ENCODE measurements at places on chromosomes 5 and 9.

- H3K4me1 ChIP-seq: no peaks in the 10 kb centered on the region
- H3K27ac ChIP-seq: no peak overlapping the region
- H3K4me3 ChIP-seq: no peak overlapping the region
- DNase-seq: no peak
- H3K27me3 ChIP-seq: peaks cover 6% of the 10 kb centered on the region
Observed at GRCh38 chr5:54445691-54446378, 9.7 kb upstream of the HSPB3 start.

- no peaks in the 10 kb centered on the region for H3K27me3 ChIP-seq
- H3K4me3 ChIP-seq: no peak overlapping the region
- no peak overlapping the region for H3K27ac ChIP-seq
- H3K4me1 ChIP-seq: no peaks in the 10 kb centered on the region
- no peak for DNase-seq
- no peaks in the 10 kb centered on the region for H3K36me3 ChIP-seq
Observed at GRCh38 chr9:32954642-32955041, 46.8 kb downstream of the APTX start.

- no peaks in the 10 kb centered on the region for H3K36me3 ChIP-seq
- no peak overlapping the region for H3K4me3 ChIP-seq
- no peaks in the 10 kb centered on the region for H3K4me1 ChIP-seq
- H3K27me3 ChIP-seq: peaks cover 66% of the 10 kb centered on the region
Observed at GRCh38 chr5:176157656-176158055, 80.6 kb upstream of the SIMC1 start.

GRCh38 chr9:36956908-36957307 is 77.2 kb downstream of the PAX5 start:
- peaks cover 73% of the 10 kb centered on the region for H3K27me3 ChIP-seq
- no peak overlapping the region for H3K27ac ChIP-seq
- no peak overlapping the region for H3K4me3 ChIP-seq
- no peaks in the 10 kb centered on the region for H3K4me1 ChIP-seq

DNA sequence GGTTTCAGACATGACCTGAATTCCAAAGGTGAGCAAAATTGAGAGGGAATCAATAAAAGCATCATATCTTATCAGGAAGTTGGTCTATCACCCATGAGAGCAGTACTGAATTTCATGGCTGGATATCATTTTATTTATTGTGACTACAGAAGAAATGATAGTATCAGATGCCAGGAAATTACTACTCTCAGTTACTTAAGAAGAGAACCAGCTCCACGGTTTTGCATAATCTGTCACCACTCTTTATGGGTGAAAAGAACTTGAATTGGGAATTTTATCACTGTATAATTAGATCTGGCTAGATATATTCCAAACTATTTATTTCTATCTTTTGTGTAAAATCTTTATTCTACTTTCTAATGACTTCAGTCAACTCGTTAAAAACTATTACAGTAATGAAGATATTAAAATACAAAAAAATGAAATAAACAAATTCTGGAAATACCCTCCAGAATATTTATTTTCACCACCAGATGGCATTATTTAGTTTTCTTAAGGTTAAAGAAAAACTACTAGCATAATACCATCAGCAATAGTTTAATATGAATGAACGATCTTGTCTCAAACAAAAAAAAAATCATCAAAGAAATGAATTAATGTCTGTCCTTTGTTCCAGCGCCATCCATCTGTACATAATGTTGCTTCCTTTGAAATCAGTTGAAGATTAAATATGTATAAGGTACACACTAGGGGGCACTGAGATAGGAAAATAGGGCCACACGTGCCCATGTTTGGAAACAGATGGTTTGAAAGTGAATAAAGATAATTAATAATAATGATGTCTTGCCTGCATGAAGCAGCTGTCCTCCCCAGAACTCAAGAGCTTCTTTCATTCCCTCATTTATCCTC is 84.7 kb upstream of the SLCO6A1 start:
- no peaks in the 10 kb centered on the region for H3K36me3 ChIP-seq
- DNase-seq: no peak
- H3K27me3 ChIP-seq: peaks cover 12% of the 10 kb centered on the region
- H3K4me1 ChIP-seq: no peaks in the 10 kb centered on the region

GRCh38 chr9:108913391-108913790 is 20.5 kb downstream of the ELP1 start:
- peaks cover 16% of the 10 kb centered on the region for H3K4me1 ChIP-seq
- DNase-seq: no peak
- H3K27ac ChIP-seq: peak overlapping the region; percentile 75
- peaks cover 72% of the 10 kb centered on the region for H3K36me3 ChIP-seq
- no peaks in the 10 kb centered on the region for H3K27me3 ChIP-seq

- no peak overlapping the region for H3K4me3 ChIP-seq
- DNase-seq: no peak
- H3K36me3 ChIP-seq: no peaks in the 10 kb centered on the region
- H3K4me1 ChIP-seq: no peaks in the 10 kb centered on the region
- no peak overlapping the region for H3K27ac ChIP-seq
Observed at GRCh38 chr5:58505971-58506640, 14.9 kb downstream of the GAPT start.

DNA sequence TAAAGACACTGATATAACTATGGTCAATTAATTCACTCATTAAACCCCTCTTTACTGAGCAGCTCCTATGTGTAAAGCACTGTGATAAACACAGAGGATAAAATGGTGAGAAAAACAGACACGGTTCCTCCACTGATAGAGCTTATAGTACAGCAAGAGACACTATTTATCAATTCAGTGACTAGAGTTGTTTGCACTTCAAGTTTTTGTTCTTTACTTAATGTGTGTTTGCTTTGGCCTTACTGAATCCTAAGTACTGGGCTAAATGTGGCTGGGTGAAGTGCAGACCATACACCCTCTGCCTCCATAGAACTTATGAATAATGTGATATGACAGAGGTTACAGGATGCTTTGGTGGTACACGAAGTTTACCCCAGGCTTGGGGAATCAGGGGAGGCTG is 80.1 kb upstream of the ITGA1 start:
- peaks cover 21% of the 10 kb centered on the region for H3K4me1 ChIP-seq
- H3K27ac ChIP-seq: no peak overlapping the region
- H3K4me3 ChIP-seq: no peak overlapping the region
- no peak for DNase-seq

DNA sequence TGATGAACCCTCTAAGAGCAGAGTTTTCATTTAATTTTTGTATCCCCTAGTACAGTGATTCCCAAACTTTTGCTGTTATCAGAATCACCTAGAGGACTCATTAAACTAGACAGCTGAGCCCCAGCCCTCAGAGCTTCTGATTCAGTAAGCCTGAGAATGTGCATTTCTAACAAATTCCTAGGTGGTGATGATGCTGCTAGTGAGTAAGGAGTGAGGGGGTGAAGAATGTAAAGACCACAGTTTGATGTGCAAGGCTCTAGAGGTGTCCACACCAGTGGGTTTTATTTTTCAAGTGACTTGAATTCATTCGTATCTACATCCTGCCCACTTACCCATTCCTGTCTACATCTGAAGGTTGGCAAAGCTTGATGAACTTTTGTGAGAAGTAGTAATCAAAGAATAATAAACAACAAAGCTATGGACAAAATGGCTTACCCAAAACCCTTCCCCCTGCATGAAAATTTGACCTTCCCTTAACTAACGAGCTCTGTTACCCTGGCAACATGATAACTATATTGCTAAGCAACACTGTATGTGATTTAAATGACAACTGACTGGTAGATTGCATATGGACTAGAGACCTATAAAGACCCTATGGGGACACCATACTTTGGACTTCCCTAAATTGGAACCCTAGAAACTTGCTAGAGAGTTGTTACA is 35.2 kb downstream of the DTWD2 start:
- no peak overlapping the region for H3K4me3 ChIP-seq
- no peaks in the 10 kb centered on the region for H3K27me3 ChIP-seq
- no peaks in the 10 kb centered on the region for H3K4me1 ChIP-seq
- DNase-seq: no peak

- H3K4me3 ChIP-seq: no peak overlapping the region
- peaks cover 39% of the 10 kb centered on the region for H3K27me3 ChIP-seq
- DNase-seq: no peak
- no peaks in the 10 kb centered on the region for H3K36me3 ChIP-seq
- H3K27ac ChIP-seq: no peak overlapping the region
Observed at GRCh38 chr9:565528-565927, 276.0 kb upstream of the DMRT1 start.

DNA sequence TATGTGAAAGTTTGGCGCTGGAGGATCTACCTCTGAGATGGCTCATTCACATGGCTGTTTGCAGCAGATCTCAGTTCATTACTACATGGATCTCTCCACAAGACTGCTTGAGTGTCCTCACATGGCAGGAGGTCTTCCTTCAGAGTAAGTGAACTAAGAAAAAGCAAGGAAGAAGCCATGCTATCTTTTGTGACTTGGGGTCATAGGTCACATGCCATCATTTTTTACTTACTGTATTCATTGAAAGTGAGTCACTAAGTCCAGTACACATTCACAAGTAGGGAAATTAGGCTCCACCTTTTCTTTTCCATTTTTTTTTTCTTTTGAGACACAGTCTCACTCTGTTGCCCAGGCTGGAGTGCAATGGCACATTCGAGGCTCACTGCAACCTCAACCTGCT is 8.7 kb upstream of the CDKN2AIPNL start:
- no peak overlapping the region for H3K4me3 ChIP-seq
- no peaks in the 10 kb centered on the region for H3K27me3 ChIP-seq
- no peak for DNase-seq
- no peaks in the 10 kb centered on the region for H3K36me3 ChIP-seq
- no peak overlapping the region for H3K27ac ChIP-seq

- H3K27ac ChIP-seq: no peak overlapping the region
- peaks cover 29% of the 10 kb centered on the region for H3K27me3 ChIP-seq
- no peak for DNase-seq
- H3K4me3 ChIP-seq: no peak overlapping the region
Observed at GRCh38 chr5:171644536-171644935, 141.1 kb upstream of the SMIM23 start.

DNA sequence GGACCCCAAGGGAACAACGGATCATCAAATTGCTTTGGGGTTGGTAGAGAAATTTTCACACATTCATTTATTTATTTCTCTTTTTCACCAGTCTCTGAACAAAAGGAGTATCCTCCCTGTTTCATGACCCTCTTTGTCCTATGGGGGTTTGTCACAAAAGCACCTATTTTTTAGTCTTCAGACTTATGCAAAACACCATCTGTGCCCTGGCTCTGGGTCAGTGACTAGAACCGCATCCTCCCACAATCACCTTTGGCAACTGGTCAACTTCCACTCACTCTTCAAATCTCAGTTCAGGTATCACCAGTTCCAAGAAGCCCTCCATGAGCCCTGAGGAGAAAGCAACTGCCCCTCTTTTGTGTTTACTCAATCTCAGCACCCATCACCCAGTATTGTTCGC is 395.7 kb downstream of the CDK5RAP2 start:
- no peak overlapping the region for H3K27ac ChIP-seq
- no peaks in the 10 kb centered on the region for H3K36me3 ChIP-seq
- peaks cover 6% of the 10 kb centered on the region for H3K27me3 ChIP-seq
- no peak for DNase-seq
- no peak overlapping the region for H3K4me3 ChIP-seq

- H3K4me1 ChIP-seq: peaks cover 15% of the 10 kb centered on the region
- peaks cover 31% of the 10 kb centered on the region for H3K27me3 ChIP-seq
- H3K4me3 ChIP-seq: peak within 1 kb of the TSS; percentile 87
- no peak within 1 kb of the TSS for H3K27ac ChIP-seq
- H3K36me3 ChIP-seq: no peaks in the 10 kb centered on the region
Observed at GRCh38 chr9:38620483-38621433, at the start of gene ANKRD18A. Gene ANKRD18A, minus strand, starts transcription at chr9:38620596. Its CDS starts 311 bp downstream, at chr9:38620285.

GRCh38 chr9:134356496-134357470 is 30.5 kb downstream of the RXRA start:
- DNase-seq: no peak
- H3K27me3 ChIP-seq: no peaks in the 10 kb centered on the region
- no peaks in the 10 kb centered on the region for H3K36me3 ChIP-seq
- H3K27ac ChIP-seq: peak overlapping the region; percentile 44

GRCh38 chr5:5422819-5423515 is 490 bp downstream of the ICE1 start:
- H3K27me3 ChIP-seq: no peaks in the 10 kb centered on the region
- H3K4me1 ChIP-seq: peaks cover 16% of the 10 kb centered on the region
- no peak for DNase-seq
- peaks cover 12% of the 10 kb centered on the region for H3K36me3 ChIP-seq
- H3K4me3 ChIP-seq: no peak overlapping the region

DNA sequence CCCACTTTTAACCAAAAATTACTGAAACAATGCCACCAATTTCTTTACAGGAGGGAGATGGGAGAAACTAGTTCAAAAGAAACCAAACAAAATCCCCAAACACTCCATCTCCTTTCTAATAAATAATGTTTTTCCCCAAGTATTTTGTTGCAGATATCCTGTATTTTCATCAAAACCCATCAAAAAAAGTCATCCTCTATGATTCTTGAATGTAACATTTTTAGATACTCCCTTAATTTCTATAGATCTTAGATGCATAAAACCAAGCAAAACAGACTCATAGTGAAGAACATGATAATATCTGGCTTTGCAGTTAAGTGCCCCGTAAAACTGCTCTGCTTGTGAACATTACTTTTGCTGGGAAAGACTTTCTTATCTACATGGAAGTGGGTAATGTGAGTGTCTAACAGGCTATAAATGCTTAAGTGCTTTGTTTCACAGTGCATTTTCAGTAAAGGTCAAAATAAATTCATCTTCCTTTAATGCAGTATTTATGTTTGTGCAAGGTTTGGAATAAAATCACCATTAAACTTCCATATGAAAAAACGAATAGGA is 77.3 kb upstream of the TBCA start:
- peaks cover 4% of the 10 kb centered on the region for H3K36me3 ChIP-seq
- peaks cover 8% of the 10 kb centered on the region for H3K4me1 ChIP-seq
- no peak overlapping the region for H3K27ac ChIP-seq
- H3K27me3 ChIP-seq: peaks cover 63% of the 10 kb centered on the region

DNA sequence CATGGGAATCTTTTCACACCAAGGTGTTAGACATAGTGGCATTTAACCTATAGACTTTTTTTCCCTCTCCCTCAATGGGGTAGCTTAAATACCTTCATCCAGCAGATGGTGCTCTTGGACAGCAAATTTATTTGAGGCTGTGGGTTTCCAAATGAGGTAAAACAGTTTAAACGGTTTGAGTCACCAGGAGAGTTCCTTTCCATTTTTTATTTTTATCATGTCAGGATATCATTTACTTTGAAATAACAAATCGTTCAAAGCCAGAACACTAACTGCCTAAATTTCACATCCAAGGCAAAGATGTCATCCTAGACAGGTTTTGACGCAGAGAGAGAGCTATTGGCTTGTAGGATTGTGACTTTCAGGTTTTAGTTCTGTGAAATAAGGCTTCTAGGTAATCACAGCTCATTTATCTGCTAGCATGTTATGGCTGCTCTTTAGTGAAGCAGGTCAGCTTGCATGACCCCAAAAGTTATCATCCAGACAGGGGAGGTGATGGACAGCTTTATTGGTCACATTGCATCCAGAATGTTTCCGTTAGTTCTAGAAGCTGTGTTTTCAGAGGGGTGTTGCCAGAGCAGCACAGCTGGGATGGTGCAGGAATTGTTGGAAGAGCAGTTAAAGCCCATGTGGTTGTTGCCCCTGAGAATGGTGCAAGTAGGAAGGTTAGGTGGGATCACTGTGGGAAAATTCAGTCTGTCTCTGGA is 69.8 kb downstream of the KDM4C start:
- peaks cover 24% of the 10 kb centered on the region for H3K4me1 ChIP-seq
- H3K4me3 ChIP-seq: no peak overlapping the region
- H3K36me3 ChIP-seq: peaks cover 21% of the 10 kb centered on the region
- no peaks in the 10 kb centered on the region for H3K27me3 ChIP-seq
